ENCODE measurements at places on chromosomes 13 and 19. TPM values are rescaled to one million over a fixed set of nuclear protein-coding genes. Genes with fewer than 3 reads are reported as not detected.
A peak's percentile ranks its signal among the peaks of the same experiment; 100 is the strongest.

Gene SPRED3
- total RNA-seq: 0.51 TPM

Gene DHDH
- not detected for total RNA-seq

DNA sequence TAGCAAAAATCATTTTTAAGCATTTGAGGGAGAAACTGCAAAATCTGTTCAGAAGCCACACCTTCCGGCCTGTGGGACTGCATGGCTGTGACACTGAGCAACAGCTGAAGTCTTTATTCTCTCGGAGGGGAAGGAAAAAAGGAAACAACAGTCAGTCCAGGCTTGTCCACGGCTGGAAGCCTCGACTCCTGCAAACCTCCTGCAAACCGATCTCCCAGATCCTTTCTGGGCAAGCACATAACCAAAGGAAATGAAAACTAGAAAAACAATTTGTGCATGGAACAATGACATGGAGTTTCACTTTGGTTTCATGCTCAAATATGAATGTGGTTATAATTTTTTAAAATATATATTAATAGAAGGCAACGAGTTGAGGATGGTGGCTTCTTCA lies 1.0 kb downstream of the COL4A1 start:
- DNase-seq: peak; percentile 50

DNA sequence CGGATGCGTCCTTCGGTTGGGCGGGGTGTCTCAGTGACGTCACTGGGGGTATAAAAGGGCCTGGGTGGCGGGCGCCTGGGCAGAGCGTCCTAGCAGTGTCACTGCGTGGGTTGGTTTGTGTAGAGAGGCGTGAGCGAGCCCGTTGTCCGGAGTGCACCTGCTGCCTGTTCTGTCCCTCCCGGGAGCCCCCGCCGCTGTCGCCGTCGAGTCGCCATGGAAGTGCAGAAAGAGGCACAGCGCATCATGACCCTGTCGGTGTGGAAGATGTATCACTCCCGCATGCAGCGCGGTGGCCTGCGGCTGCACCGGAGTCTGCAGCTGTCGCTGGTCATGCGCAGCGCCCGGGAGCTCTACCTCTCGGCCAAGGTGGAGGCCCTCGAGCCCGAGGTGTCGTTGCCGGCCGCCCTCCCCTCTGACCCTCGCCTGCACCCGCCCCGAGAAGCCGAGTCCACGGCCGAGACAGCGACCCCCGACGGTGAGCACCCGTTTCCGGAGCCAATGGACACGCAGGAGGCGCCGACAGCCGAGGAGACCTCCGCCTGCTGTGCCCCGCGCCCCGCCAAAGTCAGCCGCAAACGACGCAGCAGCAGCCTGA lies 2.9 kb downstream of the IER2 start:
- DNase-seq: peak; percentile 96

DNA sequence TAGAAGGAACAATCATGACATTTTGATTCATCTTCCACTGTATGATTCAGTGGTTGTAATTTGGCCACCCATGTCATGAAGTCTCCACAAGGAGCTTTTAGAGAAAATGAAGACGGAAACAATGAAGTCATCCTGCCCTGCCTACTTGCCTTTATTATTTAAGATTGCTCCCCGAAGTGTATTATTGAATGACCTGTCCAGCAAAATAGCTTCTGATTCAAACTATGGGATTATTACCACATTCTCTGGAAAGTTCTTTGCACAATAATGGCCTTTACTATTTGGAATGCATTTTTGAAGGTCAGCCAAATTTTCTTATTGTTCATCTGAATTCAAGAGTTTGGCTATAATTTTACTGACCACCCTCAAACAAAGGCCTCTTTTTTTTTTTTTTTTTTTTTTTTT lies 77.8 kb upstream of the RFC3 start:
- peak; percentile 29 for DNase-seq

- DNase-seq: no peak
Measured at GRCh38 chr13:49424011-49424560, 19.8 kb downstream of the CAB39L start.
